Activated CD8-positive, alpha-beta memory T cell treated with anti-CD3 and anti-CD28 coated beads for 48 hours (primary cell): ENCODE measurements at places on chromosomes 11 and 22.

GRCh38 chr22:27911330-27911729 is 7.7 kb downstream of the PITPNB start:
- DNase-seq, result no peak

- DNase-seq, result no peak
These were observed 856.2 kb upstream of the CCDC90B start for GRCh38 chr11:84142411-84142810.

DNA sequence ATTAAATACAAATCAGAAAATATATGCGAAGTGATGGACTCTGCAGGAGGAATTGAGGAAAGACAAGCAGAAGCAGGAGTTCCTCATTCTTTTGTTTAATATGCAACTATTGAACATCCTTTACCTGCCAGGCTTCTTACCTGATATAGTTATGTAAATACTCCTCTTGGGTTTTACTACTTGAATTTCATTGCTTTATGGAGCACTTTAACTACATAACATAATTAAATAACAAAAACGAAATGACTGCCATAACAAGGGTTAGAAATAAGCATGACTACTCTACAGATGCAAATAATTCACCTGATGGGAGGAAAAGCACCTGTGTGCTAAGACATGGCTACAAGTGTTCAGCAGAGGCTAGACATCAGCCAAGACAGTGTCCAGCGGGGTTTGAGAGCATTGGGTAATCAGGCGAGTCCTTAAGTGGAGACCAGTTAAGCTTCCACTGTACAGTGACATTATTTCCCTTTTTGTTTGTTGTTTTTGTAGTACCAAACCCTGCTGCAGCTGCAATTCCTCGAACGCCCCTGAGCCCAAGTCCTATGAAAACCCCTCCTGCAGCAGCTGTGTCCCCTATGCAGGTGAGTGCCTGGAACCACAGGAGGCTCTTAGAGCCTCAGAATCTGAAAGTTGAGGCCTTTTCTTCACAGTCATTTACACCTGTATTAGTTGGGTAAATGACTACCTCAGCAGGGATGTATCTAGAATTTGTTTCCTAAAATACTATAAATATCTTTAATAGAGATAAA is 67.4 kb downstream of the SPECC1L start:
- no peak for DNase-seq

GRCh38 chr22:19853058-19853878 is 1.4 kb downstream of the GNB1L start:
- DNase-seq, result no peak

- no peak for DNase-seq
These were observed 5.3 kb downstream of the P2RY6 start for GRCh38 chr11:73277467-73277866.

GRCh38 chr11:10293423-10294289 is at the start of gene SBF2:
SBF2 (minus strand) TSS chr11:10294219; CDS start chr11:10294069, 150 bp downstream.
- peak; percentile 51 for DNase-seq

- no peak for DNase-seq
These were observed 734 bp upstream of the TMEM123 start for GRCh38 chr11:102453302-102453695.

GRCh38 chr22:44003405-44004103 is 20.5 kb upstream of the PARVB start:
- no peak for DNase-seq
